Fibroblast of villous mesenchyme (primary cell): ENCODE measurements at places on chromosomes 5 and 9.

DNA sequence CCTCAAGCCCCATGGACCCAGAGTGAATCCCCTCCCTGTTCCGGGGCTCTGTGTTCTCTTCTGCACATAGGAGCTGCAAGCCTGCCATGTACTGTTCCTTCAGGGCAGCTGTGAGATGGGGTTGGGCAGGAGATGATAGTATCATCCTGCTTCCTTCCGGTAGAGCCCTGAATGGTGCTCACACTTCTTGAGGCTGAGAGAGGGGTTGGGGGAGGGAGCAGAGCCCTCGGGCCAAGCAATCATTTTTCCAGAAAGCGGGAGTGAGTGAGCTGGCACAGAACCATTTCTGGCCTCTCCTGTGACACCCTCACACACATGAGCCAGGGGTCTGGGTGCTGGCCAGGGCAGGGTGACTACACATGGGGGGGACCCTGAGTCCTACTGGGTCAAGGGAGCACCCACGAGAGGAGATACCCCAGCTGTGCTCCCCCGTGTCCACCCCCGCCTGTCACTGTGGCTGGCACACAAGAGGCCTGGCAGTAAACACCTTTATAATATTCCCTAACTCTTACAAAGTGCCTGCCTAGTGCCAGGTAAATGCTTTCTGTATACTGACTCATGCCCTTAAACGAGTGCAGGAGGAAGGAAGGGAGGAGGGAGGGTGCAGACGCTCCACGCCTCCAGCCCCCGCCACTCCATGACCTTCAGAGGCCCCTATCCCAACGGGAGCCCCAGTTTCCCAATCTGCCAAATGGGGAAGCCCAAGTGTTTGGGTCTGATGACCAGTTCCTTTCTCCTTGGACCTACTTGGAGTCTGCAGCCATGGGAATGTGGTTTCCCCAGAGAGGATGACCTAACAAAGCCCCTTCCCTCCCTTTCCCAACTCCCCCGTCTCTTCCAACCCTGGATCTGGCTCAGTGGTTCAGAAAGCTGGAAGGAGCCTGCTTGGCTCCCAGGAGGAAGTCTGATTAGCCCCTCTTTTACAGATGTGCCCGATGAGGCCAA is 15.5 kb downstream of the AKNA start:
- no peak for DNase-seq

DNA sequence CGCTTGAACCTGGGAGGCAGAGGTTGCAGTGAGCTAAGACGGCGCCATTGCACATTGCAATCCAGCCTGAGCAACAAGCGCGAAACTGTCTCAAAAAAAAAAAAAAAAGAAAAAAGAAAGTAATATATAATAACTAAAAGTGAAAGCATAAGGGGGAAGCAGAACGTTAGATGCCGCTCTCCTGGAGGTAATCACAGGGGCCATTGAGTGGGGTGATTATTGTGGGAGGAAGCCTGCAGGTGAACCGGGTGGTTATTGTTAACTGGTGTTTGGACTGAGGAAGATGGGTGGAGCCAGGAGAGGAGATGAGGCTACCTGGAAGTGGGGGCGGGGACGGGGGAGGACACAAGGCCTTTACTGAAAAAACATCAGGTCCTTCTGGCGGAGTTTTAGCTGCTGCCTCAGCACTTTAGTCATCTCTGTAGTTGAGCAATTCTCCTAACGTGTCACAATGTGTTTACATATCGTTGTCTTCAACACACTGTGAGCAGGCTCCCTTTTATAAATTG is 5.3 kb upstream of the TJP2 start:
- peak; percentile 89 for DNase-seq

GRCh38 chr9:33510262-33511183 is 13.5 kb upstream of the ANKRD18B start:
- peak; percentile 64 for DNase-seq

DNA sequence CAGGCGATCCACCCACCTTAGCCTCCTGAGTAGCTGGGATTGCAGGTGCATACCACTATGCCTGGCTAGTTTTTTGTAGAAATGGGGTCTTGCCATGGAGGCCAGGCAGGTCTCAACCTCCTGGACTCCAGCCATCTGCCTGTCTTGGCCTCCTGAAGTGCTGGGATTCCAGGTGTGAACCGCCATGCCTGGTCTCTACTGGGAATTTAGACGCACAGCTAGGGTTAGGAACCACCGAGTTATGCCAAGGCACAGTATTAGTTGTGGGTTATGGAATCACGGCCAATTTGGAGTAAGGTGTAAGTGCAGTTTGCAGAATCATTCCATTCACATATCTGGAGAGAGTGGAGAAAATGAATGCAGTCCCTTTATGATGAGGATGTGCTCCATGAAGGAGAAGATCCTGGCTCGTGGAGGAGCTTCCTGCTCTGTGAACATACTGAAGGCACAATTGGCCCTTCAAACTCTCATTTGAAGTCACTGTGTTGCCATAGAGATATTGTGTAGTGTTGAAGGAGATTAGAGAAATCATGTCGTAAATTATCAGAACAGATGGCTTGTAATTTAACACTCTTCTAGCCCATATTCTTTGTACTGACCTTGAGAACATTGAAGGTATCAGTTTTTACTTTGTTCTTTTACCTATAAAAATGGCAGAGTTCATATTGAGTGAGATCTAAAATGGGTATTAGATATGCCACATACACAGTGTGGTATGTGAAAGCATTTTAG is 18.8 kb downstream of the TRIO start:
- peak; percentile 48 for DNase-seq

GRCh38 chr9:22158271-22158670 is 149.2 kb upstream of the CDKN2B start:
- no peak for DNase-seq

DNA sequence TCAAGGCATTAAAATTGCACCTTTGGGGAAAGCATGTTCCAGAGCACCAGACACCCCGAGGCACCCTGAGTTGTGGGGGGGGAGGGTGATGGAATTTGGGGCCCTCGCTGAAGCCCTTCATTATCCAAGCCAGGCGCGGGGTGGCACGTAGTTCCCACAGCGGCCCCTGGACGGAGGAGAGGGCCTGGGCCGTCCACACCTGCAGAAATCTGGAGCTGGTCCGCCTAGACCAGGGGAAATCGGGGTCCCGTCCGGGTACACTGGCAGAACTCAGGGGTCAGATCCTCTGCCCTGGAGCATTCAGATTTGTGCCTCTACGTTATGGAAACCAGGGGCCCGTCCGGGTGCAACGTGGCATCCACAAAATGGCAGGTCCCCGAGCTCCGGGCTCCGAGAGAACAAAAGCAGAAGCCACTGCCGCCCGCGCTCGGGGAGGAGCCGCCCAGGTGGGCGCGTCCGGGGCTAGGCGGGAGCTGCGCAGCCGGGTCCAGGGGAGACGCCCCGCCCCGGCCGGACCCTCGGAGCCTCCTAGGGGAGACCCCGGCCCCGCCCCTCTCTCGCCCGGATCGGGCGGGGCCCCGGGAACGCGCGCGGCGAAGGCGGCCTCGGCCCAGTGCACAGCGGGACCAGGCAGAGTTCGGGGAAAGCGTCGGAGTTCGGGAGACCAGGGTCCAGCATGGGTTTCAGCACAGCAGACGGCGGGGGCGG is at the start of gene PLEKHG4B:
TSS of gene PLEKHG4B (plus strand) at position 613 of the 708 bp plus-strand sequence. CDS start at position 677, 64 bp downstream.
- DNase-seq, result no peak

- DNase-seq, result peak; percentile 89
These were observed 46.4 kb upstream of the KDM4C start for GRCh38 chr9:6711403-6711802.

DNA sequence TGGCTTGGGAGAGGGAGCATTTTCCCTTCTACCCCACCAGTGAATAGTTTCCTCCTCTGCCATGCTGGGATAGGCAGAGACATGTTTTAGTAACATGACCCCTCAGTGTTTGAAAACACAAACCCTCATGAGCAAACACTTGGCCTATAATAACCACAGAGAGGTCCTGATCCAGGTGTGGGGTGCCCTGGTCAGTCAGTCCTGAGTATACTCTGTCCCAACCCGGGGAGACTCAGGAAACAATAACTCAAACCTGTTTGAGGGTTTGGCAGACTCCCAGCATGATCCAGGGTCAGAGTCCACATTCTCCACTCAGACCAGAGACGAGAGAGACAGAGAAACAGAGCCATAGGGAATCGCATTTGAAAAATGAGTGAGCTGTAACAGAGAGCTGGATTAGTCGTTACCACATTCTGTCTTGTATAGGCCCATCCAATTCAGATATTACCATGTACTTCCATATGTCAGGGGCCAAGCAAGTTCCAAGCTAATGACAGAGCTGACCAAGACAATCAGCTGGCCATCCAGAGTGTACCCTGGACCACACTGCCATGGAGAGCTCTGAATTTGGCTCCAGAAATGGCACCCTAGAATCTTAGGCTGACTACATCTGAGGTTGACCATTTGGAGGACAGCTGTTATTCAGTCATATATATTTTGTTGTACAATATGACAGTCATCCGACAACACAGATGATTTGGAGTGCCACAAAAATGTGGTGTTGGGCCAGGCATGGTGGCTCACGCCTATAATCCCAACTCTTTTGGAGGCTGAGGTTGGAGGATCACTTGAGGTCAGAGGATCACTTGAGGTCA is 4.2 kb upstream of the CA9 start:
- DNase-seq, result peak; percentile 60

- DNase-seq, result peak; percentile 90
These were observed 80.3 kb upstream of the RPS23 start for GRCh38 chr5:82358457-82358856.

DNA sequence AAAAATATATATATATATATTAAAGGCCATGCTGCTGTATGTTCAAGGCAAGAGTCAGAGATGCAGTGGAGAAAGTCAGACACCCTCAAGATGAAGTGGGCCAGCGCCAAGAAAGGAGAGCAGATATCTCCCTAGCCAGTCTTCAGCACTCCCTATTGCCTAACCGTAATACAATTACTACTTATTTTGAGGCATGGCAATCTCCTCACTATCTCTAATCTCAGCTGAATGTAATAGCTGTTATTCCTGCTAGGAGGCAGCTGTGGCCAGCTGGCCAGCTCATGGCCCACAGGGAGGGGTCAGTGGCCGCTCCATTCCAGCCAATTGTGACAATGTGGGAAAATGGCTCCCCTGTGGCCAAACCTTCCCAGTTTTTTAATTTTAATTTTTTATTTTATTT is 87.5 kb upstream of the FBXW11 start:
- peak; percentile 67 for DNase-seq

- no peak for DNase-seq
These were observed 60.5 kb downstream of the ANKH start for GRCh38 chr5:14810928-14811572.

GRCh38 chr5:1003296-1003937 is 5.2 kb upstream of the NKD2 start:
- DNase-seq, result peak; percentile 53

DNA sequence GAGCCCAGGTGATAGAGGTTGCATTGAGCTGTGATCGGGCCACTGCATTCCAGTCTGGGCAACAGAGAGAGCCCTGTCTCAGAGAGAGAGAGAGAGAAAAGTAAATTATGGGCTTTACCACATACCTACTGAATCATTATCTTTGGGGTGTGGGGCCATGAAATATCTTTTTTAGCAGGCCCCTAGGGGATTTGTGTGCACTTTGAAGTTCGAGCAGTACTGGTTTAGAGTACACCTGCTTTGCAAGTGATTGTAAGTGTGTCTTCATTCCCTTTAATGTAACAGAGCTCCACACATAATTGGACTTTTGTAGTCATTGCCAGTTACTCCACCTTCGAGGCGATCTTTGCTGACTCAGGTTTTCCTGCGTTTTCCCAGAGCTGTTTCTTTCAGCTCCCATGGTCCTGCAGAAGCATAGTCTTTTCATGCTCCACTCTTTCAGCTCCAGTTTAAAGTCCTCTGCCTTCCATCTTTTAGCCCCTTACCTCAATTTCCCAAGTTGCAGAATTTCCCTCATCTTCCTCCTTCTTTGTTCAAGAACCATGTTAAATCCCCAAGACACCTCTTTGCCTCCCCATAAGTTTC is 24.0 kb upstream of the FRMPD1 start:
- no peak for DNase-seq

GRCh38 chr9:33230756-33231622 is 9.0 kb upstream of the SPINK4 start:
- no peak for DNase-seq

DNA sequence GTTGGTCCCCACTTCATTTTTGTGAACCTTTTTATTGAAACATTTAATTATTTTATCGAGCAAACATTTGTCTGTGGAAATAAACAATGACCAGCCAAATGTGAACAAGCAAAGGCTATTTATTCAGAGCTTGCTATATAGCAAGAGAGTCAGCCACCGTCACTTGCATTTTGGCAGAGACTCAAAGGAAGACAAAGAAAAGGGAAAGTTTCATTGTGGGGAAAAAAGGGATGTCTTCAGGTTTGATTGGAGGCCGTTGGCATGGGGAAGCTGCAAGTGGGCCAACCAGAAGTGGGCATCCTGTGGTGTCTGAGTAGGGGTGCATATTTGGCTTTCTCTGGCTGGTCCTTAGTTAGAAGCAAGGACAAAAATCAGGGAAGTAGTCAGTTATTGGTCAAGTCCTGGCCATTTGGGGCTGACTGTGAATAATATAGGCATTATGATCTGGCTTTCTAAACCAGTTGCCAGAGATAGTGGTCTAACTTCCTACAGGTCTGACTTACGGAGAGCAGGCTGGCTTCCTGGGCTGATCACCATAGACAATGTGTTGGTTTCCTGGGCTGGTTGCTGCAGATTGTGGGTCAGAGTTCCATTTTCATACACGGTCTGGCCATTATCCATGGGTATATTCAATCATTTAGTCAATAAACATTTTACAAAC is 16.6 kb downstream of the ENC1 start:
- no peak for DNase-seq

- peak; percentile 75 for DNase-seq
These were observed 130.9 kb downstream of the C9orf50 start for GRCh38 chr9:129489838-129490582.

DNA sequence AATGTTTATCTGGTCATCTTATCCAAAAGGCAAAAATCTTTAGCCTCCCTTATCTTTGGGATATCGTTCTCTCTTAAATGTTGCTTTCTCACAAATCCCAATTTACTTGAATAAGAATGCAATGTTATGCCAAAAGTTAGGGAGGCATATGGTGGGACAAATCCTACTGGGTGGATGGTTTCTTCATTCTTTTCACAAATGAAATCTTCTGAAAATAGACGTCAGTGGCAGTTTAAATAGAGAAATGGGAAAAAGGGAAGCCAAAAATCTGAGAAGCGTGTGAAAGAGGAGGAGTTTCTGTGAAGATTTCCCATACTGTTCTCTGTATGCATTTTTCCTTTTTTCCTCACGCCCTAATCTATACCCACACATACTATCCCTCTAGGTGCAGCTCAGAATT is 2.5 kb upstream of the PCDHAC1 start:
- no peak for DNase-seq

GRCh38 chr5:156405988-156406387 is 79.0 kb downstream of the SGCD start:
- DNase-seq, result no peak

GRCh38 chr9:88399966-88400365 is 11.7 kb downstream of the SPIN1 start:
- DNase-seq, result peak; percentile 77
